ENCODE measurements at places on chromosomes 4 and X.

- H3K27me3 ChIP-seq: no peaks in the 10 kb centered on the region
- H3K4me3 ChIP-seq: no peak overlapping the region
- H3K27ac ChIP-seq: no peak overlapping the region
- H3K4me1 ChIP-seq: no peaks in the 10 kb centered on the region
- no peaks in the 10 kb centered on the region for H3K36me3 ChIP-seq
Observed at GRCh38 chrX:153477901-153478300, 7.5 kb upstream of the HAUS7 start.

- no peak overlapping the region for H3K4me3 ChIP-seq
- peaks cover 10% of the 10 kb centered on the region for H3K4me1 ChIP-seq
- 0 out of 2 replicates have a peak, but pooled peaks cover 7% of the 10 kb centered on the region for H3K36me3 ChIP-seq
- peak overlapping the region; percentile 19 for H3K27ac ChIP-seq
- no peaks in the 10 kb centered on the region for H3K27me3 ChIP-seq
Observed at GRCh38 chr4:109614466-109614865, 54.4 kb downstream of the MCUB start.

DNA sequence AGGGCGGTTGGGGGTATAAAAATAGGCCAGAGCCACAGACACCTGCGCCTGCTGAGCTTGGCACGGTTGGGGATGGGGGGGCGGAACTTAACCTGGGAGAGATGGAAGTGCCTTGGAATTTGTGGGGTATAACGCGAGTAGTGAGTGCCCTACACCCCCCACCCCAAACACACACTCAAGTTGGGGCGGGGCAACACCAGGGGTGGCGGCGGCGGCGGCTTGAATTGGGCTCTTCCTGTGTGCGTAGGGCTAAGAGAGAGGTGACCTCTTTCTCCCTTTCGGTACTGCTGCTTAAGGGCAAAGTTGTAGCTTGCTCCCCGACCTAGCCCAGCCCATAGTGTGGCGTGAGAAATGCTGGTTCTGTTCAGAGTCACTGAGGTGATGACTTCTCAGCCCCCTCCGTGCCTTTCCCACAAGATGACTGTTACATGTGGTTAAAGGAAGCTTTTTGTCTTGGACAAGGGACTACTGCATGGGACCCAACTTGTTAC lies 839 bp downstream of the STK26 start:
- DNase-seq: peak; percentile 65
- peaks cover 52% of the 10 kb centered on the region for H3K4me1 ChIP-seq
- H3K4me3 ChIP-seq: peak overlapping the region; percentile 87

DNA sequence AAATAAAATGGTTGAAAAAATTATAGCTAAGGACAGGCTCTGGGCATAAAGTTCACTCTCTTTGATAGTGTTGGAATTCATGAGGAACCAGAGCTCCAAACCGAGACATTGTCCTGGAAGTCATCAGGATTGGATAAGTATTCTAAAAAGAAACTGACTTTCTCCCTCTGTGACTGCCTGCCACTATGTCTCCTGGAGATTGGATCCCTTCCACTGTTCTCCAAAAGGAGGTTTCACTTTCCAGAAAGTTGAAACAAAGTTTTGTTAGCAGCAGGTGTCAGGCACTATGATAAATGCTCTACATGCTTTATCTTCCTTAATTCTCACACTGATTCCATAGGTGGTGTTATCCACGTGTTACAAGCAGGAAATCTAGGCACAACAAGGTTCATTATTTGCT lies 16.8 kb downstream of the BANK1 start:
- peaks cover 4% of the 10 kb centered on the region for H3K4me1 ChIP-seq
- H3K36me3 ChIP-seq: no peaks in the 10 kb centered on the region
- peak overlapping the region; percentile 23 for H3K27ac ChIP-seq
- H3K27me3 ChIP-seq: no peaks in the 10 kb centered on the region

- DNase-seq: no peak
- H3K4me3 ChIP-seq: no peak overlapping the region
- H3K27me3 ChIP-seq: no peaks in the 10 kb centered on the region
- no peaks in the 10 kb centered on the region for H3K36me3 ChIP-seq
- H3K27ac ChIP-seq: no peak overlapping the region
- H3K4me1 ChIP-seq: 0 out of 2 replicates have a peak, but pooled peaks cover 2% of the 10 kb centered on the region
Observed at GRCh38 chrX:154598656-154599055, 13.7 kb downstream of the CTAG1A start.

- DNase-seq: no peak
- H3K36me3 ChIP-seq: no peaks in the 10 kb centered on the region
Observed at GRCh38 chr4:24169956-24170355, 280.1 kb upstream of the PPARGC1A start.

- peak; percentile 64 for DNase-seq
- H3K36me3 ChIP-seq: no peaks in the 10 kb centered on the region
- H3K27ac ChIP-seq: no peak overlapping the region
- H3K4me3 ChIP-seq: no peak overlapping the region
- no peaks in the 10 kb centered on the region for H3K27me3 ChIP-seq
- H3K4me1 ChIP-seq: peaks cover 11% of the 10 kb centered on the region
Observed at GRCh38 chr4:1793496-1793840, 375 bp downstream of the FGFR3 start.

DNA sequence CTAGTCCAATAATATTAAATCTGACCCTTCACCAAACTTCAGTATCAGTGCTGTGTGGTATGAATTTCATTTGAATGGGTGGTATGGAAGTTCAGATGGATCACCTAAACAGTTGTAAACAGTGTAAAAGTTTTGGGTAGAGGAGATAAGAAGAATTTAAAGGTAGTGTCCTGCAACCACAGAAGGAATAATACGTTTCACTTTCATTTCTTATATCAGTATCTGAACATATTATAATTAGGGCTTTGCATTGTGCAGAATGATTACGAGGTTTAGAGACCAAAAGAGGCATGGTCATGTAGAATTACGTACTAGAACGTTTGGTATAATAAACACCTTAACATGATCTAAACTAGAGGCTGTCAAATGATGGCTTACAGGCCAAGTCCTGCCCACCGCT lies 116.1 kb downstream of the PDLIM5 start:
- H3K27ac ChIP-seq: no peak overlapping the region
- H3K27me3 ChIP-seq: no peaks in the 10 kb centered on the region
- 0 out of 2 replicates have a peak, but pooled peaks cover 2% of the 10 kb centered on the region for H3K4me1 ChIP-seq
- H3K36me3 ChIP-seq: no peaks in the 10 kb centered on the region

DNA sequence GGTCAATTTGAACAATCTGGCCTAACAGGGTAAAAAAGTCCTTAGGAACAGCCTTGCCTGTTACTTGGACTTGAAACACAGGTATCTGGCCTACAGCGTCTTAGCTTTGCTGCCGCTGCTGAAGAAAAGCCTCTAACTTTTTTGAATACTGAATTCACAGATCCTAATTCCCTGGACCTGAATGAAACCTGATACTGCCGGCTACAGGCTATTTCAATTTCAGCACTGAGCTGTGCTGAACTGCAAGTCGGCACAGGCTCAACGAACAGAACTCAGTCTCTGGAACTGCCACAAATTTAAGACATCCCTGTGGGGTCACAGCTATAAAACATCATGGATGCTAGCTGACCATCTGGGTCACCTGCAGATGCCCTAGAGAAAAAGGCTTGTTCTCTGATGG lies 7.2 kb downstream of the NR0B1 start:
- no peaks in the 10 kb centered on the region for H3K27me3 ChIP-seq
- no peaks in the 10 kb centered on the region for H3K36me3 ChIP-seq
- DNase-seq: no peak
- no peak overlapping the region for H3K4me3 ChIP-seq
- H3K27ac ChIP-seq: no peak overlapping the region

GRCh38 chr4:173272996-173273395 lies 61.2 kb downstream of the HMGB2 start:
- no peak overlapping the region for H3K27ac ChIP-seq
- H3K36me3 ChIP-seq: peaks cover 19% of the 10 kb centered on the region
- peaks cover 2% of the 10 kb centered on the region for H3K4me1 ChIP-seq
- DNase-seq: no peak

DNA sequence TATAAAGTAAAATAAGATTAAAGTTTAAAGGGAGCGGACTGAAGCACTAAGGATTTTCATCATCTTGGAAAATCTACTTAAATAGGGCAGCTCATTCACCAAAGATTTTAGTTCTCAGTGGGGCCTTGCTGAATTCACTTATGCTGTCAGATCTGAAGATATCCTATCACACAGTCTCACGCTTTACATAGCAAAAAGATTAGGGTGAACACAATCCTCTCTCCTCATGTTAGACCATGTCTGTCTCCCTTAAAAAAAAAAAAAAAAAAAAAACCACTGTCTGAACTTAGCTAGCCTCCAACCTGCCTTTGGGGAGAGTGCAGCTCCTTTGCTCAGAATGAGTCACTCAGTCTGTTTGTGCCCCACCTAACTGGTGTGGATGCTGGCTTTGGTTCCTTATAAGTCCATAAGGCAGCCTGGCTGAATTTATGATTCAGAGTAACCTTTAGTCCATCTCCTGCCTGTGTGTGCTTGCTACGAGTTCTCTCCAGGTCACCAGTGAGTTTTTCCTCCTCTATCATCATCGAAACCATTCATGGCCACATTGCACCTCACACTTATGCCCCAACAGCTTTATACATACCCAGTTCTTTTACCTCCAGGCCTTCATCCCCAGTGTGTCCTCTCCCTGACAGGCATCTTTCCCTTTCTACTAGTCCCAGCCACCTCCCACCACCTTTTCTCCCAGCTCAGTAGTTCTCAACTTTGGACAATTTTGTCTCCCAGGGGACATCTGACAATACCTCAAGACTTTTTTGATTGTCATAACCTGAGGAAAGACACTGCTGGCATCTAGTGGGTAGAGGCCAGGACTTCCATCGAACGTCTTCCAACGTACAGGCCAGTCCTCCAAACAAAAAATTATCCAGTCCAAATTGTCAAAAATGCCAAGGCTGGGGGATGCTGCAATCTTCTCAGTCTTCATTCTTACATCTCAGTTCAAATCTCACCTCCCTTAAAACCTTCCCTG lies 220.7 kb upstream of the EMCN start:
- no peaks in the 10 kb centered on the region for H3K36me3 ChIP-seq
- H3K27ac ChIP-seq: no peak overlapping the region
- no peaks in the 10 kb centered on the region for H3K4me1 ChIP-seq
- H3K4me3 ChIP-seq: no peak overlapping the region
- H3K27me3 ChIP-seq: no peaks in the 10 kb centered on the region

DNA sequence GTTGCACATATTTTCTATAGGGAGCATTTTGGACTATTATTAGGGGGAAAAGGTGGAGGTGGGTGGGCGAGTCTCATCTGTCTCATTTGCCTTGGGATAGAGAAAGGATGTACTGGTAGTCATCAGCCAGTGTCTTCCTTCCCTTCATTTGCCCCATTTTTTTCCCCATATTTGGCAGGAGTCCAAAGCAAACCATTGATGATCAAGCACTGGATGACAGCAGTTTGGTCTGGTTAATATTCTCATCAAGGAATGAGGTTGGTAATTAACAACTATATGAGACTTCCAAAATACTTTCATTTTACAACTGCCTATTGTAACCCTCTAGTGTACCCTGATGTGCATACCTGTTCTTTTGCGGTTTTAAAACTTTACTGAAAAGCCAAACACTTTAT lies 22.6 kb upstream of the IGFBP7 start:
- no peaks in the 10 kb centered on the region for H3K4me1 ChIP-seq
- no peak overlapping the region for H3K4me3 ChIP-seq
- DNase-seq: no peak
- no peak overlapping the region for H3K27ac ChIP-seq
- no peaks in the 10 kb centered on the region for H3K36me3 ChIP-seq

GRCh38 chrX:153400146-153401132 lies 711 bp downstream of the PNMA6E start:
- DNase-seq: peak; percentile 25
- H3K36me3 ChIP-seq: no peaks in the 10 kb centered on the region
- H3K4me3 ChIP-seq: no peak overlapping the region
- no peaks in the 10 kb centered on the region for H3K27me3 ChIP-seq

DNA sequence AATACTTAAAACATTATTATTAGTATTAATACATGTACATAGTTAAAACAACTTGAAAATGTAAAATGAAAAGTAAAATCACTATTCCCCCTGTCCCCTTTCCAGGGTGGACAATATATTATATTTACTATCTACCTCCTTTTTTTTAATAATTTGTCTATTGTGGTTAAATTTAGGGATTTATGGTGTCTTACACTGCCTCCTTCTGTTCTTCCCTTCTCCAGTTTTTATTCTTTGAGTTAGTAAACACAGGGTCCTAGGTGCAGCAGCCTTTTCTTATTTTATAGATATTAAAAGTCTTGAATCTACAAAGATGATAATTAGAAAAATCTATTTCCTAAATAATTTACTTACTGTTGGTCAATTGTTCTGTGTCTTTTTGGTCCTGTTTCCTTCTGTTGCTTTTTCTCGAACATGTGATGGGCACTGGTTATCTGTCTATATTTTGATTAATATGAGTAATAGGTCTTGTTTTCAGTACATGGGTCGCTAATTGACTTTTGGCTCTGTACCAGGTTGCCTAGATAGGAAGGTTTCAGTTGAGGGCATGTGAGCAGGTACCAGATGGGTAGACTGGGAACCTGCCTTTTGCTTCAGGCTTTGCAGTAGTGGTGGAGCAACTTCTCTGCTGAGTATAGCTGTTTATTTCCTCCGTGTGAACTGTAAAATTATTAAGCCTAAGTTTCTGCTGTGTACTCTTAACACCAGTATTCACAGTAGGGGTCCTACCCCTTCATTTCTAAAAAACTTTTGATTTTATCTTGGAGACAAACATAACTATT lies 1.1 kb downstream of the NUDT9 start:
- peak overlapping the region; percentile 55 for H3K27ac ChIP-seq
- DNase-seq: no peak
- no peaks in the 10 kb centered on the region for H3K27me3 ChIP-seq
- H3K4me1 ChIP-seq: peaks cover 30% of the 10 kb centered on the region
- H3K36me3 ChIP-seq: no peaks in the 10 kb centered on the region
- peak overlapping the region; percentile 84 for H3K4me3 ChIP-seq

DNA sequence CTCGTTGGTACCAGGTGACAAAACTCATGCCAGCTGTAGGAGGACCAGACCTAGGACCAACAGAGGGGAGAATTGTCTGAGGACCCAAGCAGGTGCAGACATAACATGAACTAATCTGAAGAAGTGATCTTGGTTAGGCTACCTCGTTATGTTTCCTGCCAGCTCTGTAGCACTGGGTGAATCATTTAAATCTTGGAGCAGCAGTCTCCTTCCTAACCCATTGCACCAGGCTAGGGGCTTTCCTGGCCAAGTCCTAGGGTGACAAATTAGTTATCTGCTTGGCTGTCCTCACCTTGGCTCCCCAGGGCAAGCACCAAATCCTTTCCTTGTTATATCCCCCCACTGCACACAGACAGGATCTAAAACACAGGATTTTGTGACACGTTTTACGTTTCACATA lies 87.8 kb downstream of the WWC2 start:
- H3K4me1 ChIP-seq: no peaks in the 10 kb centered on the region
- H3K36me3 ChIP-seq: no peaks in the 10 kb centered on the region
- H3K4me3 ChIP-seq: no peak overlapping the region
- DNase-seq: no peak

GRCh38 chr4:95761426-95761825 lies 78.5 kb upstream of the PDHA2 start:
- no peak overlapping the region for H3K27ac ChIP-seq
- H3K4me3 ChIP-seq: no peak overlapping the region
- H3K27me3 ChIP-seq: no peaks in the 10 kb centered on the region

- no peaks in the 10 kb centered on the region for H3K4me1 ChIP-seq
- no peak overlapping the region for H3K27ac ChIP-seq
- no peaks in the 10 kb centered on the region for H3K27me3 ChIP-seq
- H3K36me3 ChIP-seq: no peaks in the 10 kb centered on the region
Observed at GRCh38 chrX:112147206-112147605, 64.6 kb upstream of the TRPC5 start.
